ENCODE measurements at places on chromosomes 16 and 17.

DNA sequence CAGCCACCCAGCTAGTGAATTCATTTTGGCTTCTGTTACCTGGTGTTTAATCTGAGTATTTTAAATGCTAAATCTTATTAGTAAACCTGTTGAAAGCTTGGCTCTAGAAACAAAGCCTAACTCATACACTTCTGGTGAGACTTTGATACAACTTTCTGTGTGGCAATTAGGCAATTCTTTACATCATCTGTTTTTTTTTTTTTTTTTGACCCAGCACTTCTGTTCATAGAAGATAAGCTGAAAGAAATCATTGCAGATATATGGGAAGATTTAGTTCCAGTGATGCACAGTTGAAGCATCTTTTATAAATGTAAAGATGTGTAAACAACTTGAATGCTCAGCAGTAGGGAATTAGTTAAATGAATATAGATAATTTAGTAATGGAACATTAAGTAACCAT is 21.7 kb upstream of the ABCC11 start:
- no peak for DNase-seq

DNA sequence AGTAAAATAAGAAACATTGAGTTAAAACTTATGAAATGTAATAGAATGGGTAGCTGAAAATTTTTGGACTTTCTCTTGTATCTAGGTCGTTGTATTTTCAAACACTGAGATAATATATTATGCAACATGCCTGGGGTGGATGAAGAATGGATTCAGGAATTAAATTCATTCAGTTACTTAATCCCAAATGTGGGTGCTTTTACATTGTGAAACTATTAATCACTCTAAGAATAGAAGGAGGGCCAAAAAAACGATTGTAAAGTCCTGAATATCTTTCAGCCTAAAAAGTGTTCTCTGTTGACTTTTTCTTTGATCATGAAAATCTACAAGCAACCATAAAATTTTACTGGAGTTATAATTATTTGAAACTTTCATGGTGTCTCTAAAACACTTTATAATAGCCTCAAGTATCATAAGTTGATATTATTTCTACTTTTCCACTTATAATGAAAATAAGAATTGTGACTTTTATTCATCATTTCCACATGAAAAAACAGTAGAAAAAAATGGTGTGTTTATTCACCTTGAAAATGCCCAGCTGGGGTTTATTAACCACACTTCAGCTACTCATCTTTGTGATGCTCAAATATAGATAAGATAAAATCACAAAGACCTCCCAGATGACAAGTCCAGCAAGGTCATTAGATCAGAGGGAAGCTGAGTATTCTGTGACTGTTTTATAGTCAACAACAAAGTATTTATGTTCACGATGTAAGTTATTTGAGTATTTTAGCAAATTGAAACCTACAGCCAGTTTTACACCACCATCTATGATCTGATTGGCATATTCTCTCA is 619.9 kb upstream of the SOX9 start:
- peak; percentile 27 for DNase-seq

- DNase-seq = no peak
Observed at GRCh38 chr17:76670020-76670717, 26.6 kb upstream of the ST6GALNAC1 start.

DNA sequence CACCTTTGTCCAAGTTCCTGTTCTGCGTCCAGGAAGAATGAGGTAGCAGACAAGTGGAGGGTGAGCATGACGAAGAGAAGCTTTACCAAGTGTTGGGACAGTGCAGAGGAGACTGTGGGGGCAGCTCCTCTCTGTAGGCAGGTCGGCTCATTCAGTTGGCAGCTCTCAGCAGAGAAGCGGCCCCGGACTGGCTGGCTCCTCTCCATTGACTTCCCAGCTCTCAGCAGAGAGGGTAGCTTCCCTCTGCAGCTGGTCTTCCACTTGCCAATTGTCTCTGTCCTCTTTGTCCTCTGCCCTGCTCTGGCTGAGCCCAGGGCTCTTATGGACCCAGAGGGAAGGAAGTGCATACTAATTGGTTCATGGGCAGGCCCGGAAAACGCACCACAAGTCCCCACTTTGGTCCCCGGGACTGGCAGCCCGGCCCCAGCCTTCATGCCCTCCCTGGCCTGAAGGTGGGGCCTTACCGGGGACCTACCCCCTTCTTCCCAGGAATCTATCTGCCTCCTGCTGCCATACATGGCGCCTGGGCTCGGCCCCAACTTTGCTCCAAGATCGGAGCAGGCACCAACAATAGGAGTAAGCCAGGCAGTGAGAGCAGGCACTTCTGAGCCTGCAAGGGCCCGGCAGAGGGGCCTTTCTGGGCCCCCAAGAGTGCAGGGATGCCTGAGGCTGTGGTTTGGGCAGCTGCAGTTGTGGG is 10.1 kb downstream of the KCTD5 start:
- DNase-seq = peak; percentile 33
